ENCODE measurements at places on chromosomes 6 and 20.

DNA sequence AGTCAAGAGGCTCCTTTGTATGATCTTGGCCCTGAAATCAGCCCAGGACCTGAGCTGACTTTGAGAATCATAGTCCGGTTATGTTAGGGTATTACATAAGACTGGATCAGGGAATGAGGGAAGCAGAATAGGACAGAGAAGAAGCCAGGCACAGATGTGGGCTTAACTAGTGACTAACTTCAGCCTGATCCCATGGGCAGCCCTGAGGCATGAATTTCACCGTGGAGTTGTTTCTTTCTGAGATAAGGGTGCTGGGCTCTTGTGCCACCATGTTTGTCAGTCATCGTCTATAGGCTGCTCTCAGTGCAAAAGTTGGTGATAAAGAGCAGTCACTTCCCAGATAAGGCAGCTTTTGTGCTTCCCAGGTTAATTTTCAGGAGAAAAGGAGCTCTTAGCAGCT, 544.7 kb upstream of the SPTLC3 start:
- DNase-seq = no peak

DNA sequence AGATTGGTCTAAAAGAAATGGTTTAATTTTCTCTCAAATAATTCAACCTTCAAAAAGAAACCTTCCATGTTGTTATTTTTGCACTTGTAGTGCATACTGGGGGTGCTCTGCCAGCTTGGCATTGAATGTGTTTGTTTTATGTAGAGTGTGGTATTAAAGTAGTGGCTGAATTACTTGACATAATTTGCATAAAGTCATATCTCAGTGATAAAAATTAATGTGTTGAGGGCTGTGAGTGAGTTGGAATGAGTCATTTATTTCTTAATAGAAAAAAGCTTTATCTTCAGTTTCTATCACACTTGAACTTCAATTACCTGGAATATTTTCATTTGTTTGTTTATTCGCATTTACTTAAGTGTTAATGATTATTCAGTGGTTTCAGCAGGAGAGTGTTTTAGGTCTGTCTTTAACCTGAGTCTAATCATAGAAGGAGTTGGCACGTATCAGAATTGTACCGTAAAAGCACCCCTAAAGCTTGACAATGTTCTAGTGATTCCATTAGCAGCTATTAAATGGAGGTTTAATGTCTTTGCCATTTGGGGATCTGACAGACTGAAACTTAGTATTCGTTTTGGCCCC, 801.2 kb upstream of the FLRT3 start:
- no peak for DNase-seq

DNA sequence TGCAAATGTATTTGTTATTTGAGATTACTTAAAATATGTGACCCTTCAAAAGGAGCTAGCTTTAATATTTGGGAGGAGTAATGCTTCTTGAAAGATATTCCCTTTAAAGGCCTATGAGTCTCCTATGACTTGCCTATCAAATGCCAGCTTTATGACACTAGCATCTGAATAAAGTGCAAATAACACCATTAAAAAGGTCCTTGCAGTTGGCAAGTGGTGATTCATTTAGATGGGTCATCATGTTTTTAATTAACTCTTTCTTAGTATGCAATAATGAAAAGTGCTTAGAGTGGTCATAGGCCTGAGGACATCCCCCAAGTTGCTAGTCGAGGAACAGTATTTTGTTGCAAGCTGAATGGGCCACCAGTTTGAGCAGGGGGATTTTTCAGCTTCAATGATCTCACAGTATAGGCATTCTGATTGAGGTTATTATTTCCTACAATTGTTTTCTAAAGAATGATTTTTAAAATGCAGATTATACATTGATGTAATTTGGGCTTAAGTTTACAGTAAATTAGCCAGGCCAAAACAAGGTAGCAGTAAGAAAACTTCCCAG, 3.7 kb upstream of the CD2AP start:
- no peak for DNase-seq

DNA sequence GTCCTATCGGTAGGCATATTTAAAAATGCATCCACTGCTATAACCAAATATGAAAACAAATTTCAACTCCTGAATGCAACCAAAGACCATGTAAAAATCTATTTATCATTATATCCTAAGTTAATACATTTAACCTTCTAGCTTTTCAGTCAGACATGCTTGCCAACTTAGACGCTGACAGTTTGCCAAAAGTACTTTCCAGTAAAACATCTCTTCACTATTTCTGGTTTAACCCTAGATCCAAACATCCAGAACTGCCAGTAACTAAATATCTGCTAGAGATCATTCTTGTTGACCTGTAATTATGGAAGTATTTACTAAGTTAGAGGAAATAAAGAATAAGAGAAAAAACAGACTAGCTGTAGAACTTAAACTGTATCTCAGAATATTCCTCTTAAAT, 210.2 kb upstream of the THEMIS start:
- no peak for DNase-seq

DNA sequence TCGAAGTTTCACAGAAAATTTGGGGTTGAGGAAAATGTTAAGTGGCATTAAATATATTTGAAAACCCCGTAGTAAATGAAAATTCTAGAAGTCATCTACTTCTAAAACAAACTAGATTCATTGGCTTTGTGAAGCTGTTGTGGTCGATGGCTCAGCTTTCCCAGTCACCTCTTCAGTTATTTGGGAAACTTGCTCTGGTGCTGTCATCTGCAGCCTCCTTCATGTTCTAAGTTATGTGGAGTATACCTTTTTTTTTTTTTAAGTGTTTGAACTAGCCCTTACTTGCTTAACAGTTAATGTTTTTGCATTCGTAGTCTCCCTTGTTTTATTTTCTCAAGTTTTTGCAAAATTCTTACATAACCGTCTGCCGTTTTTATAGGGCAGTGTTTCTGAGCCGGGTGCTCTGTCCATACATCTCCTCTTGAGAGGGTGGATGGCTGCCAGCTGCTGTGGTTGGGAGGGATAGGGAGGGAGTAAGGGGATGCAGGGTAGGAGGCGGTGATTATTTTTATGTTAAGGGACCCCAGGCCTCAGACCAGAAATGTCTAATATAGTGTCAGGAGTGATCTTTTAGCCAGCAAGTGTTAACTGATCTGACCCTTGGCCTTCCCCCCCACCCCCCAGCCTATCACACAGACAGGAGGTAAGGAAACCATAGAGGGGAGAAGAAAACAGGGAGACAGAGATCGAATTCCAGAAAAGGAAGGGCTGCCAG, 7.1 kb downstream of the RREB1 start:
- DNase-seq = no peak

GRCh38 chr20:57620274-57620990, at the start of gene ZBP1:
Gene ZBP1 (minus strand): TSS chr20:57620426. CDS start chr20:57620295, 131 bp downstream.
- no peak for DNase-seq

DNA sequence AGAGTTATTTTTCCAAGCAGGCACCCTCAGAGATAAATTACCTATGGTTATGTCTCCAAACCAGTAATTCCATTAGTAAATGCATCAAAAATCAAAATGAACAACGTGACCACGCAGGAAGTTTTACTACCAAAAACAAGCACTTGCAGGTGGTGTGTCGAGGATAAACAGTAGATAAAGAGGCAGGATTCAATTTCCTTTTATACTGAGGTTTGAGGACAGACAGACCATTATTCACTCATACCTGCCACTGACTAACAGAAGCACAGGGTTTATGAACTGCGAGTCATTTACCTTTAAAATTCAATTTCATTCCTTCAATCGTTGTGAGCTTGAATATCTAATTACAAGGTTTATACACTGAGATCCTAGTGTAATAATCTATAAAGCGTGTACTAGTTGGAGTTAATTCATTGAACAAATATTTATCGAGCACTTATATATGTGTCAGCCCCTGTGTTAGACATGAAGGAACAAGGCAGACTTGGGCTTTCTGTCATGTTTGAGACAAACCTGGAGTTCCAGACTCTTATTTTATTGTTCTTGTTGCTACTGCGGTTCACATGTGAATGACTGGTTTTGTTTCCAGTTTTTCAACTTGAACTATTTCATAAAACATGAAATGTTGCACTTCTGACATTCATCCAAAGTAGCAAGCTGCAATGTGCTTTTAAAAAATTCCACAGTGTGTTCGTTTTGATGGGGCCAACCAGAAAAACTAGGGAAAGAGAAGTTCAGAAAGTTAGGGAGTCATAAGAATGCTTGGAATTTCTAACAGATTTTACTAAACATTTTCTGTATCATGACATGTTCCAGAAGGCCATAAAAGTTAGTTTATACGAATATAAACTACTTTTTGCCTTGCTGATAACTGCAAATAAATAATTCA, 205.6 kb downstream of the UST start:
- no peak for DNase-seq

- DNase-seq = no peak
Measured at GRCh38 chr6:5203546-5203945, 57.2 kb downstream of the LYRM4 start.

DNA sequence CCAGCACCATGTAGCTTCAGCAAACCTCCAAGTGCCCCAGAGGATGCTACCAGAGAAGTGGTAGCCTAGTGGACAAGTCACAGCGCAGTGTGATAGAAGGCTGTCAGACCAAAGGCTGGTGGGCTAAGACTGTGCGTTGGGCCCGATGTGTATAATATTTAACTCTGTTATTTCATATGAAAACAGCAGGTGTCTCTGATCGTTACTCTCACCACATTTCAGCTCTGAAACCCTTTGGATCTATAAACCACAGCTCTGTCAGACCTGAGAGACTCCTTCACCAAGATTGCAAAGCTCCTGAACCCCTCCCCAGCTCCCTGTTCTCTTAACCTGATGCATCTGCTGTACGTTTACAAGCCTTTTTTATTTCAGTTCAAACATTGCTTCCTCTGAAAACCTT, 43.8 kb downstream of the ISM1 start:
- no peak for DNase-seq

- DNase-seq = no peak
Measured at GRCh38 chr6:155252581-155252980, 11.2 kb upstream of the CLDN20 start.

GRCh38 chr6:80438772-80439171, 332.3 kb downstream of the BCKDHB start:
- no peak for DNase-seq

- DNase-seq = no peak
Measured at GRCh38 chr6:423799-424345, 32.3 kb downstream of the IRF4 start.

GRCh38 chr6:21791581-21791980, 198.0 kb downstream of the SOX4 start:
- no peak for DNase-seq

GRCh38 chr6:161303628-161304340, 29.9 kb upstream of the AGPAT4 start:
- DNase-seq = no peak

- DNase-seq = no peak
Measured at GRCh38 chr20:61307686-61308476, 55.8 kb downstream of the CDH4 start.

DNA sequence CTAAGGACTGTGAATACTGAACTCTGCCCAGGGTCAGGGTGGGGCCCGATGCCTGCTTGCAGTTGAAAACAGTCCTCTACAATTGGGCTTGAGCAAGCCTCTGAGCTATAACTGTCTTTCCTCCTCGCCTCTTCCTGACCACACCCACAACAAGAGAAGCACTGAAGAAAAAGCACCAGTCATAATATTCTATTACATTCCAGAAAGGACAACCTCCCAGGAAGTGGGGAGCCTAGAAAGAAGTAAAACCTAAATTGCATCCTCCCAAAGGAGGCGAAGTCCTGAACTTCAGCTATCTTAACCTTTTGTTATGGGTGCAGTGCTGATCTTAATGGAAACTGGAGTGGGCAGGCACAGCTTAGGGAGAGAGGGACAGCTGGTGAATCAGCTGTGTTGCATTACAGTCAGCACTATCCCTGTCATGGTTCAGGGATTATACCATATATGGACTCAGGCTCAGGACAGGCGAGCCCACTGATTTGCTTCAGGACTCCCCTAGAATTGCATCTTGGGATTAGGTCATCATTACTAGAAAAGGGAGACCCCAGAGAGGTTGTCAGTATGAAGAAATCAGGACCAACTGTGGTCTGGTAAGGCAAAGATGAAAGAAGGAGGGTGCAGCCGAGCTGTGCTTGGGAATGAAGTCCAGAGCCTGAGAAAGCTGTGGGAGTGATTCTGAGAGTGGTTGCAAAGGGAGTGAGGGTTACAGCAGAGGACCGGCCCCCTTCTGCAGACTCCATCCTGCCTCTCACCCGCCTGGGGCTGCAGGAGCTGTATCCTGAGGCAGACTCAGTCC, 18.3 kb upstream of the TRAM2 start:
- DNase-seq = no peak

DNA sequence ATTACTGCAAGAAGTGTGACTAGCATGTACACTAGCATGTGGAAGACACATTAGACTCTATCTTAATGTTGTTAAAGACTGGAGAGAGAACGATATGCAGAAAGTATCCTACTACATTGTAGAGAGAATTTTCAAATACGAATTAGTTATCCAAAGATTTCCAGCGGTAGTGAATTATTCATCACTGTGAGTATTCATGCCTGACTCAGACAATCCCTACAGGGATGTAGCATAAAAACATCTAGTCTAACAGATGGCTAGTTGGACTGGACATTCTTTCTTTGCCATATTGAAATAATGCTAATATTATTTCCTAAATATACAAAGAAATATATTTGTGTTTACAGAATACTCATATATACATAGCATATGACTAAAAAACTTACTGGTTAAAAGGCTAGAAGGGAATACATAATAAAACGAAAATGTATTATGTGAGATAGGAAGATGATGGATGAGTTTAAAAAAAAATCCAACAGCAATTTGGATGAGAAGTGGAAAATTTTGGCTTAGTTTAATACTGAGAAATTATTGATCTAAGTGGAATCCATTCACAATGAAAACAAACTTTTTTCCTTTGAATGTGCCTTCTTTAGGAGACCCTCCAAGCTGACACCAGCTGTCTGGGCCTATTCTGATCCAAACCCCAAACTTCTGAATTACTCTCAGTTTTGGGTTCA, 580.7 kb downstream of the RFPL4B start:
- DNase-seq = no peak

DNA sequence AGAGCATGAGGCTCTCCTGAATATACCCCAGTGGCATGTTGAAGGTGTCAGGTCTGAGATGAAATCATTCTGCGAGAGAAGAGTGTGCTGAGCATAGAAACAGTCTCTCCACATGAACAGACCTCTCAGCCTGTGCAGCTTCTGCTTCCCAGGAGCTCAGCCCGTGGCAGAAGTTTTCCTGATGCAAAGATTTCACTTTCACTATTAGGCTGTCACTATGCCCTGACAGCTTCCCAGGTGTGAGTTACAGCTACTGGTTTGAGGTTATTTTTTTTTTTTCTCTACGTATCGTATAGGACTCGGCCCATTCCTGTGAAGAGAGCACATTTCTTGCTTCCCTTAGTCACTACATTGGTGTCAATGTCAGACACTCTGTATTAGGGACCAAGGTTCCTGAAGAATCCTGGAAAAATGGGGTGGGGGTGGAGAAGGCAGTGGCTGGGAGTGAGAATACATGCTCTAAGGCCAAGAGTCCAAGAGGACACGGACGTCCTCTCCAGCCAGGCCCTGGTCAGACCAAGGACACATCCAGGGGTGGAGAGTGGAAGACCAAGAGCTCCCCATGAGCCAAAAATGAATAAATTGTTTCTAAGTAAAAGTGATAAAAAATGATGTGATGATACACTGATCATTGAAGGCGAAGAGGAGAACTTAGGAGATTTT, 121.2 kb upstream of the AKAP12 start:
- no peak for DNase-seq

Measured in T-helper 17 cell (primary cell).